ENCODE measurements at places on chromosomes 2 and 18. TPM values are rescaled to one million over a fixed set of nuclear protein-coding genes. Genes with fewer than 3 reads are reported as not detected.

The RND3 gene
- total RNA-seq, result 55.8 TPM

The ALK gene
- total RNA-seq, result 0.11 TPM

DNA sequence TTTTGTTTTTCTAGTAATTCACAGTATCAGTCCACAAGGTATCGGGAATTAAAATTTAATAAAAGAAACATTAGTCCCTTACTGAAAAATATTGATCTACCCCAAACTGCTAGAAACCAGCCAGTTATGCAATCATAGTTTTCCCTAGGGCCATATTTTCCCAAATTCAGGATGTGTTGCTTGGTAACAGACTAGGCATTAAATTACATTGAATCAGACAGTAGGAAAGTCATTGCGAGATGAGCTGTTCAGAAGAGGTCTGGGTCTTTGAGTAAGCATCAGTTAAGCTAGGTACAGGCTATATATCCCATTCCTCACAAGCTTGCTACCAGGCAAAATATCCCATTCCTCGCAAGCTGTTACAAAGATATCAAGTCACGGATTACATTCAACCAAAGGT is 123.0 kb upstream of the CCDC150 start:
- DNase-seq, result no peak

GRCh38 chr2:138016351-138017087 is 52.2 kb downstream of the HNMT start:
- no peak for DNase-seq

GRCh38 chr2:63364866-63365265 is 223.4 kb downstream of the WDPCP start:
- DNase-seq, result no peak

GRCh38 chr2:62144689-62145477 is 51.0 kb upstream of the B3GNT2 start:
- DNase-seq, result no peak

DNA sequence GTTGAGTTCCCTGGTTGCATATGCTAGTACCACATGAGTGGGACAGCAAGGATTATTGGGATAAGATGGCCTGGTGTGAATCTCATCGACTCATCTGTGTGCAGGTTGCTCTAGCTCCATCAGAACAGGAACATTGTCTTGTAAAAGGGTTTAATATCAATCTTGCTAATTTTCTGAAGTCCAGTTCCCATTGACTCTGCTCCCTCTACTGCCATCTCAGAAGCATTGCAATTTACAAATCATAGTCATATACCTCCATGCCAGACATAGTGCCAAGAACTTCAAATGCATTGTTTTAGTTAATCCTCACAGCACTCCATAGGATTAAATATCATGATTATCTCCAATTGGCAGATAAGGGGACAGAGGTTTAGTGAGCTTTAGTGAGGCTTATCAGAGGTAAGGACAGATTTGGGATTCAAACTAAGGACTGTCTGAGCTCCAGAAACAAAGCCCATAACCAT is 4.8 kb upstream of the STAT4 start:
- DNase-seq, result no peak

- no peak for DNase-seq
Measured at GRCh38 chr2:89775885-89776284, 1084.4 kb downstream of the RPIA start.

- no peak for DNase-seq
Measured at GRCh38 chr2:124347209-124347608, 322.1 kb downstream of the CNTNAP5 start.

GRCh38 chr2:126359494-126359893 is 296.5 kb upstream of the GYPC start:
- no peak for DNase-seq
